HCT116 (cell line): ENCODE measurements at places on chromosomes 7 and 10.

DNA sequence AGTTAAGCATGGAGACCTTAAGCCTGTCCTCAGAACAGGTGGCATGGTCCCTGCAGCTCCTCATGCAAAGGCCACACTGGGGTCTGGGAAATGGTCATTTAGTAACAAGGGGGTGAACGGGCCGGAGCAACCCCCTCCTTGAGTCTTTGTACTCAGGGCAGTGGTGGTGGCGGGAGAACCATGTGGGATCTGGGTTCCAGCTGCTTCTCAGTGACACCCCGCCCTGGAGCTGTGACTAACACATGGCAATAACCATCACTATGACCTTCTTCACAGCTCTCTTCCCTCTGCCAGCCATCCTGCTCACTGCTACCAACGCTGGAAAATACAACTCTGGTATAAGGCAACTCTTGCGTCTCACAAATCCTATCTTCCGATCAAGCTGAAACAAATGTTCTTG lies 203.4 kb upstream of the FRMD4A start:
- DNase-seq: no peak

GRCh38 chr10:17910125-17910789 lies 41.5 kb upstream of the SLC39A12 start:
- DNase-seq: peak; percentile 46

DNA sequence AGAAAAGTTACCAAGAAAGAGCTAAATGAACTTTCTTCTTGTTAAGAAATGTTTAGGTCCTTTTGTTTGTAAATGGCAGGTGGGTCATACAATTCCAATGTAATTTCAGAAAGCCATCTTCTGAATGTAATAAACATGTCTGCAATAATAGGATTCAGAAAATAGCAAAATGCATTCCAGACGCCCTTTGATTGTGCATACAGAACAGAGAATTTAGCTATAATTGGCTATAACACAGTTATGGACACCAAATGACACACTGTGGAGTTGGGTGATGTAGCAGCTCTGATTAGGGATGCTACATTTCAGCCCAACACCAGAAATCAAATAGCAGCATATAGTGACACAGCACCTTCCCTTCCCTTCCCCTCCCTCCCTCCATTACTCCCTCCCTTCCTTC lies 240.8 kb downstream of the SNX10 start:
- DNase-seq: no peak

DNA sequence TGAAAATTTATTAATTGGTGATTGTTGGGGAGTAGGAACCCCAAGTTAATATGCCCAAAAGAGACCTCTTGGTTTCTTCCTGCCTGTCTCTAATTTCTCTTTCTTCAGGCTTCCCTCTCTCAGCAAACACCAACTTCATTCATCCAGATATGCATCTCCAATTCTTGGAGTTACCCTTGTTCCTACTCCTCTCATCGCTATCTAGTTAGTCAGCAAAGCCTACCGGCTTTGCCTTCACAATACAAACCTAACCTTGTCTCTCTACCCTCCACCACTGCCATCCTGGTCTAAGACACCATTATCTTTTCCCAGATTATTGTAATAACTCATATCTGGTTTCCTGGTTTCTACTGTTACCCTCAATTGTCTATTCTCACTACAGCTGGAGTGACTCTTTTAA lies 47.9 kb downstream of the MRPL32 start:
- no peak for DNase-seq

GRCh38 chr10:97297556-97298222 lies 5.3 kb upstream of the ARHGAP19 start:
- DNase-seq: no peak

GRCh38 chr10:26621889-26622711 lies 75.4 kb upstream of the PDSS1 start:
- DNase-seq: no peak

DNA sequence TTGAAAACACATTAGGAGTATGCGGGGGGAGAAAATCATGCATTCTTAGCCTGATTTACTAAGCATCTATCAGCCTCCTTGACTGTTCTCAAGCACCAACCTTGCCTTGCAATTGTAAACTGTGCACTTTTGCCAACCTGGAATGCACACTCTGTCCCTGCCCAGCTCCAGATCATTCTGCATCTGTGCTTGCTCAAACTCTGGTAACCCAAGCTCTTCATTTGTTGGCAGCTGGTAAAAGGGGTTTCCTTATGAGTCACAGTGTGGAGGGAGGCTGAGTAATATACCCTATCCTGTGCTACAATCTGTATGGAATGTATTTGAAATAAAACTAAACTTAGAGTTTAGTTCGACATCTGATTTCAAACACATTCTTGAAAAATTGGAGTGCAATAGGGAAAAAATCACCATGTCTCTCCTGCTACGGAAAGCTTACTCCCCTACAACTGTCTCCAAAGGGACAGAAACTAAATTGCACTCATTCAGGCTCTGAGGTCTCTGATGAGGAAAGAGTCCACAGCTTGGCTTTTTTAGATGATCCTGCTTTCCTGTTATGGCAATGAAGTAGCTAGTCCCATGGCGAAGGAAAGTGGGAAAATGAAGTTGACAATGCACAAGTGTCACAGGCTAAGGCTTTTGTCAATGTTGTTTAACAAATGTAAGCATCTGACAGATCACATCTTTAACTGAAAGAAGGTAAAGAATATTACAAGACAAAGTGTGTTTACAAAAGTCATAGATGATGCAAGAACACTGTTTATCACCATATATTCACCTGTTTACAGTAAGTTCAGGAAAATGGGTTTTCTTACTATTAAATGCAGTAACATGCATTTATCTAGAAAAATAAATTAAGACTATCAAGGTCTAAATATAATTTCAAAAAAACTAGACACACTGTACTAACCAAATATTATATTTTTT lies 61.9 kb downstream of the TES start:
- peak; percentile 85 for DNase-seq

DNA sequence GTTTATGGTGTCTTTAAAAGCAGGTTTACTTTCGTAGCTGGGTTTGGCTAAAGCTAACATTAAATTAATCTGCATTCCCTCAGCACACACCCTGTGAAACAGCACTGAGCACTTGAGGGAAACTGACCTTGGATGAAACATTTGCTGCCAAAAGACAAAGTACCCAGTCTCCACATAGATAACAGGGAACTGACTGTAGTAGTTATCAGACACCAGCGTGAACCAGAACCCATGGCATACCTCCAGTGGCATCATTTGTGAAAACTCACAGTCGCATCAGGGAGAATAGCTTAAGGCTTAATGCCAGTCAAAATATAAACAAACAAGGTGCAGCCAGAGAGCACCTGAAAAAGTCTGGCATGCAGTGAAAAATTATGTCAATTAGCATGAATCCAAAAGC lies 357.8 kb upstream of the C7orf33 start:
- DNase-seq: no peak

DNA sequence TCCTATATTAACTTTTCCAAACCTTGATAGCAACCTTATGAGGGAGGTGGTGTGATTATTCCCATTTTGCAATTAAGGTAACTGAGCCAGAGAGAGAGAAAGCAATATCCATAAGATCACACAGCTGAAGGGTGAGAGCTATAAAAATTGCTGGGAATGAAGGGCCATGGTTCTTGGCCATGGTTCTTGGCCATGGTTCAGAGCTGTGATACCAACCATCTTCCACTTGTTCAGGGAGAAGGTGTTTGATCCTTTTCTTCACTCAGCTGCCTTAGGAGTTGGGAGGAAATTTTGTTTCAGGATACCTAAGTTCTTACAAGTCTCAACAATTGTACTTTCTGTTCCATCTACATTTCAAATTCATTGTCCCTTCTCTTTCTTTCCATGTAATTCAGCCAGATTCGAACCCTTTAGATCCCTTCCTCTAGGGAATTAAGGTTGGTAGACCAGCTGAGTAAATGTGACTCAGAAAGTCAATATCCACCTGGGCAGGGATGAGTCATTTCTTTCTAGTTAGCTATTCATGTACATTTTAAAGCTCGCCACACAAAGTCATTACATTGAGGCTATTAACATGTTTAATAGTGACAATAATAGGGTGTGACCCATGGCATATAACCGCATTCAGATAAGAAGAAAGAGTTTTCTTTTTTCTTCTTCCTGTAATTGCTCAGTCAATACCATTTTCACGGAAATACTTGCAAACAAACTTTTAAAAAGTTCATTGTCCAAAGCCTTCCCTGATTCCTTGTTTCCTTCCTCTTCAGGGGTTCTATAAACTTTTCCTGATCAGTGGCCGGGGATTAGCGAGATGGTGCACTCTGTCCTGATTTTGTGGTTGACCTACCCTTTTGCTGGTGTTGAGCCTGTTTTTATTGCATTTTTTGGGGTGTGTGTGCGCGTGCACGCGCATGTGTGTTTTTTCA lies 143.4 kb downstream of the TCF7L2 start:
- DNase-seq: peak; percentile 87

- DNase-seq: no peak
These were observed 269.5 kb upstream of the SLC26A5 start for GRCh38 chr7:103715376-103716120.

DNA sequence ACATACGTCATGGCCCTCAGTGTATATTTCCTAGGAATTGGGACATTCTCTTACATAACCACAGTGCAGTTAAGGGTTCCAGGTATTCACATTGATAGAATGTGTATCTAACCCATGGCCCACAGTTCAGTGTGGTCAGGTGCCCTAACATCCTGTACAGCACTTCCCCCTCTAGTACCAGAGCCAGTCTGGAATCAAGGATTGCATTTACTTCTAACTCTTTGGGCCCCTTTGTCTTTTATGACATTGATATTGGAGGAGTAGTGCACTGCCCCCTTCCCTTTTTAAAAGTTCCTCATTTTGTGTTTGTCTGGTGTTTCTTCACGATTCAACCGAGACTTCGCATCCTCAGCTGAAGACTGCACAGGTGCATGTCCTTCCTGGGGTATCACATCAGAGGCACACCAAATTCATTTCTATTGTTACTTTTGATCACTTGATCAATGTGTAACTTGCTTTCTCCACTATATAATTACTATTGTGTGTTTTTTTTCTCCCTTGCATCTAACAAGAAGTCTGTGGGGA lies 22.4 kb upstream of the NPFFR1 start:
- no peak for DNase-seq

DNA sequence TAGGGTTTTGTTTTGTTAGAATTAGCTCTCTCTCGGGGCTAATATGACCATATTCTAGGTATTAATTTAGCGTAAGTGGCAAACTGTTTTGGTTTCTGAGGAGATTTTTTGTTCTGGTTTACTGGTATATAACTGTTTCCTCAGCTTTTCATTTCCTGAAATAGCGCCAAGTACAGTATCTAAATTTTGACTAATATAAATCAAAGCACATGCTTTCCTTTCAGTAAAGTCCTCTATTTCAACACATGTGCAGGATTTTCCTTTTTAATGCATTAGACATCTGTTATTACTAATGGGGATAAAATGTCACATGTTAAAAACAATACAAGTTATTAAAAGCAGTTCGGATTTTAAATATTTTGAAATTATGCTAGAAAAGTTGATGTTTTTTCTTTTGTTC lies 11.3 kb downstream of the FERD3L start:
- no peak for DNase-seq

DNA sequence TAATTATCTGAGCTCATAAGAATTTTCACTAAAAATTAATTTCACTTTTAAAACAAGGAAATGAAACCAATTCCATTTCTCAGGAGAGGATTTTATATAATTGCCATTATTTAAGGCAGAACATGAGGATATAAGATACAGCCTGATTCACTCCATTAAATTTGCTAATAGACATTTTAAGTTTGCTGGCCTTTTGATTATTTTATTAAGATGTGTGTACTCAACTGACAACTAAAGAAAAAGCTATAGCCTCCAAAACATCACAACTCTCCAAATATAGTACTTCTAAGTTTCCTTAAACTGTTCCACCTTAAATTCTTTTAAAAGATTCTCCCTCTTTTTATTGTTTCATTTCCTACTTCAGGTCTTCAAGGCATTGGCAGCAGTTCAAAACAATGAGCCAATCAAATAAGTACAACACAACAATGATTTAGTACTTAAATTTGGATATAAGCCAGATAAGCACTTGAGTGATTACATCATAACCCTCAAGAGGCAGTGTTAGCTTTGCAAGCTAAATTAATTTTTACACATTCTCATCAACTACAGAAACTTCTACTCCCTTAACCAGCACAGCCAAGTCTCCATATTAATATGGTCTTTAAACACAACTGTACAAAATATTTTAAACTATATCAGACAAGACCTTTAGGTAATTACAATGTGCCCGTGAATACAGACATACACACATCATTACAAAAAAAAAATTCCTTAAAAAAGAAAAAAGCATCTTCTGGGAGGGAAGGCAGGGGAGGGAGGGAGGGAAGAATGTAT lies 121.8 kb downstream of the KMT2C start:
- DNase-seq: peak; percentile 79

- DNase-seq: no peak
These were observed 97.9 kb downstream of the LHPP start for GRCh38 chr10:124559372-124560132.

GRCh38 chr7:34780546-34780945 lies 122.5 kb downstream of the NPSR1 start:
- no peak for DNase-seq

DNA sequence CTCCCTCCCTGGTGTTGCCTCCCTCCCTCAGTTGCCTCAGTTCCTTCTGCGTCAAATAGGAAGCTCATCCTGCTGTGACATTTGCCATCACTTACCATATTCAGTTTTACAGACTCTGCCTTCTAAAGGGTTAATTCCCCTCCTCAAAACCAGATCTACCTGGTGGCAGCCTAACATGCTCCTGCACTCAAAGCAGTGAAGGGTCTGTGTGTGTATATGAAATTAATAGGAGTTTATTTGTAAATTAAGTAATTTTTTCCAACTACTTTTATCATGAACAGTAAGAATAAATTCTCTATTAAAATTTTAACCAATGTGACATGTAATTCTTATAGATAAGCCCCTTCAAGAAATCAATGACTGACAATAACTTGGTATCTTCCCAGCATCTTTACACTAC lies 158.6 kb upstream of the INSYN2A start:
- DNase-seq: peak; percentile 3

GRCh38 chr7:19107081-19107355 lies 10.4 kb downstream of the TWIST1 start:
- DNase-seq: no peak

DNA sequence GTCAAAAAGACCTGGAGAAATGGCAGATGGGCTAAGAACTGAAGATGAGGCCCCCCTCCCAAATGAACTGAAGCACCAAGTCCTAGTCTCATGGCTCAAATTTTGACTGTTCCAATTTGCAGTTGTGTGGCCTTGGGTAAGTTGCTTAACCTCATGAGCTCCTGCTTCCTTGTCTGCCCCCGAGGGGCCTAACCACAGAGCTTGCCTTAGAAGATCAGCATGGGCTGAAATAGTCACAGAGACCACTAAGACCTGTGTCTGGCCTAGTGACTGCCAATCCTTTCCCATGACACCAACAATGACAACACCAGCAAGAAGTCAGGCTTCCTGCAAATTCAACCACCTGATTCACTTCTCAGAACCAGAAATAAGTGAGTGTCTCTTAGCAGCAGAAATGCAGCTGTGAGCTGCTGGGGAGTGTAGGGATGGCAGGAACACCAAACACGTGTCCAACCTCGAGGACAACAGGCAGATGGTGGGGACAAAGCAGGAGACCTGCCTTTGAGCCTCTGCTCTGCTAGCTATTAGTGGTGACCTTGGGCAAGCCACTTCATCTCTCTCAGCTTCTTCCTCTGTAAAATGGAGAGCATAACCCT lies 23.7 kb downstream of the CRHR2 start:
- no peak for DNase-seq

- DNase-seq: no peak
These were observed 128.8 kb upstream of the GPR26 start for GRCh38 chr10:123537188-123537961.
